Activated gamma-delta T cell treated with anti-CD3 and anti-CD28 coated beads, Interleukin-2, amount 50 U/mL, for 16 hours (primary cell): ENCODE measurements at places on chromosomes 4 and X.

GRCh38 chrX:119880076-119880475 is 8.4 kb downstream of the NDUFA1 start:
- DNase-seq = no peak

- no peak for DNase-seq
These were observed 73.3 kb downstream of the FRYL start for GRCh38 chr4:48706736-48707135.

DNA sequence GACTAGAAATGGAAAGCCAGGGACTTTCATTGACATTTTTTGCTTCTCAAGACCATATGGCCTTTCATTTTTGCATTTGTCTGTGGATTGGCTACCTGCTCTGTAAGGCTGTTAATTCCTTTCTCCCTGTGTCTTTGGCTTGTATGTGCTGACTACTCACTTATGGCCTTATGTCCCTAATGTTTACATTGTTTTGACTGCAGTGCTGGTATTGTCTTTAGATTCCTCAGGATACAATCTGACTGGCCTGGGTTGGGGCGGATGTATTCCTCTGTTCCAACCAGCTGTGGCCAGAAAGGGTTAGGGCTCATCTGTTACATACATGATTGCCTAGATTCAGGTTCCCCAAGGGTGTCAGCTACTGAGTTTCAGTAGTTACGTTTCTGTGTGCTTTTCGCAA is 108.1 kb downstream of the RAPGEF2 start:
- no peak for DNase-seq

GRCh38 chr4:165133150-165133549 is 20.5 kb upstream of the TMEM192 start:
- no peak for DNase-seq

GRCh38 chr4:55356991-55357461 is 11.0 kb downstream of the SRD5A3 start:
- no peak for DNase-seq

GRCh38 chrX:107669885-107670628 is 41.7 kb downstream of the PRPS1 start:
- DNase-seq = no peak

DNA sequence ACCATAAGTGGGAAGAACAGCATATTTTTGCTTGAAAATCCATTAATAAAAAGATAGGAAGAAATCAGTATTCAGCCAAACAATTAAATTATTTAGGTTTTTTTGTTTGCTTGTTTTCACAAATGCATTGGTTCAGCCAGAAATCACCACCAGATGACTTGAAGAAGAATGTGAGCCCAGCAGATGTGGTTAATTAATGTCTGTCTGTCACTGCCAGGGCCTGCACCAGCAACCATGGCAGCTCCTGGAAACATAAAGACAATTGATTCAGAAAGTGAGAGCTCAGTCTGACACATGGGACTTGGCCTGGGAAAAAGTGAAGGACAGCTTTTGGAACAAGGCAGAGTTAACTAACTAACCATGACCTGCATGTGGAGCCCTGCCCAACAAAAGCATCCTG is 74.0 kb downstream of the MAOB start:
- DNase-seq = no peak

GRCh38 chrX:45358392-45358791 is 157.7 kb upstream of the DIPK2B start:
- DNase-seq = no peak

DNA sequence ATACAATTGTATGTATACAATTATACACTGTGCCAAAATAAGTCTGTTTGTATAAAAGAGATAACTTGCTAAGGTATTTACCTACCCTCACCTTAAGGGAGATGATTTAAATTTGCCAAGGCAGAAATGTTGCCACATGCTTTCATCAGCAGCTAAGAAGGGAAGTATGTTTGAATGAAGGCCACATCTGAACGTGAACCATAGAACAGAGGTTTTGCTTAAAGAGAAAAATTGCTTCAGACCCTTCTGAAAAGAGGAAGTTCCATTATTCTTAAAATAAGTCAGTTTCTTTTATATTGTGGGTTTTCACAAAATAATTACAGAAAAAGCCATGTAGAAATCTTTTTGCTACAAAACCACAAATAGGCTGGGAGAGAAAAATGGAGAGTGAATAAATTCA is 621.5 kb upstream of the HTR2C start:
- no peak for DNase-seq

- no peak for DNase-seq
These were observed 37.8 kb downstream of the NALF2 start for GRCh38 chrX:69541956-69542355.

GRCh38 chr4:148510211-148510610 is 68.0 kb upstream of the NR3C2 start:
- no peak for DNase-seq

- DNase-seq = no peak
These were observed 210.6 kb downstream of the CCNG2 start for GRCh38 chr4:77367638-77368037.

- peak; percentile 35 for DNase-seq
These were observed at the start of gene TSPAN6 for GRCh38 chrX:100636321-100636991. TSS of gene TSPAN6 (minus strand) at chrX:100636806. CDS start at chrX:100636694, 112 bp downstream.

DNA sequence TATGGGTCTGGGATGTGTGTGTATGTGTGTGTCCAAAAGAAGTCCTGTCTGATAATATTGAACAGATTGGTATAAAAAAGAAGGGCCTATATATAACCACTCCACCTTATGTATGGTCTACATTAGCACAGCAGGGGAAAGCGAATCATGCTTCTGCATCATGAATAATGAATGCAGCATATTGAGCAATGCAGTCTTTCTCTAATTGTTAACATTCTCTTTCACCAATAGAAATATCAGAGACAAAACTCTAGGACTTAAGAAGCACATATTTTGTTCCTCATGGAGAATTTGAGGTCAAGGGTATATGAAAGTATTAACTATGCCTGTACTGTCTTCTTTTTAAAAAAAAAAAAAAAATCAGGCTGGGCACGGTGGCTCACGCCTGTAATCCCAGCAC is 264.3 kb upstream of the NOCT start:
- DNase-seq = no peak

DNA sequence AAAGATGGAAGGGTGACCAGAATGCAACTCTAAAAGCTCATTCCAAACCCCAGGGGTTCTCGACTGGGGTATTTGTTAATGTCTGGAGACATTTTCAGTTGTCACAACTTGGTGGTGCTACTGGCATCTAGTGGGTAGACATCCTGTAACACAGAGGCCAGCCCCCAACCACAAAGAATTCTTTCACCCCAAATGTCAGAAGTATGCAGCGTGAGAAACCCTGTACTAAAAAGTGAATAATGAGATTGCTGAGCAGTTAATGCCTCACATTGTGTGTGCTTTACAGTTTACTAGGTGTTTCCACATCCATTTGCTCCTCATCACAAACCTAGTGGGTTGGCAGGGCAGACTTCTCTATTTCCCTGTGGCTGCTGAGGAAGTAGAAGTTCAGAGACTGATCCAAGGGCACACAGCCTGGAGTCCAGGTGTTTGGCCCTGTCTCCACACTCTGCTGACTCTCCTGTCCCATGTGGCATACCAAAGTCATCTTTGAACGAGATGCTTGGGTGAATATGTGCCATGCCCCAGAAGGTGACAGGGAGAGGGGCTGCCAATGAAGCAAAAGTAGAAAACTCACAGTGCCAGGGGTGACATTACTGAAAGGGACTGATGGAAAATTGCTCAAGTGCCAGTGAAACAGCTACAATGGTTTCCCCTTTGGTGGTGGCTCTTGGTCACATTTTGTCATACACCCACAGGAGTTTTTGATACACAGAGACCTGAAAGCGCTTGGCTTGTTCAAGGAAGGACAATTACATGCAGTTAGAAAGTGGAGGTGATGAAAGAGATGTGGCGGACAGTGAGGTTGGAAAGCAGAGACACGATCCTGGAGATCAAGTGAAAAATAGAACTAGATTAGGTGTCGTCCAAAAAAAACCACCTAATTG is 10.1 kb upstream of the TMEM154 start:
- DNase-seq = no peak

GRCh38 chr4:162115333-162115732 is 48.5 kb downstream of the FSTL5 start:
- no peak for DNase-seq

DNA sequence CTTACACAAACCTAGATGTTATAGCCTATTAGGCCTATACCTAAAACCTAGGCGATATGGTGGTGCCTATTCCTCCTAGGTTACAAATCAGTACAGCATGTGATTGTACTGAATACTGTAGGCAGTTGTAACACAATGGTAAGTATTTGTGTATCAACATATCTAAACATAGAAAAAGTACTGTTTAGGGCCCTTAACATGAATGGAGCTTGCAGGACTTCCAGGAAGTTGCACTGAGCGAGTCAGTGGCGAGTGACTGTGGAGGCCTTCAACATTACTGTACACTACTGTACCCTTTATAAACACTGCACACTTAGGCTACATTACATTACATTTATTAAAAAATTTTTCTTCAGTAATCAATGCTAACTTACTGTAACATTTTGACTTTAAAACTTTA is 37.8 kb downstream of the WWC2 start:
- no peak for DNase-seq

DNA sequence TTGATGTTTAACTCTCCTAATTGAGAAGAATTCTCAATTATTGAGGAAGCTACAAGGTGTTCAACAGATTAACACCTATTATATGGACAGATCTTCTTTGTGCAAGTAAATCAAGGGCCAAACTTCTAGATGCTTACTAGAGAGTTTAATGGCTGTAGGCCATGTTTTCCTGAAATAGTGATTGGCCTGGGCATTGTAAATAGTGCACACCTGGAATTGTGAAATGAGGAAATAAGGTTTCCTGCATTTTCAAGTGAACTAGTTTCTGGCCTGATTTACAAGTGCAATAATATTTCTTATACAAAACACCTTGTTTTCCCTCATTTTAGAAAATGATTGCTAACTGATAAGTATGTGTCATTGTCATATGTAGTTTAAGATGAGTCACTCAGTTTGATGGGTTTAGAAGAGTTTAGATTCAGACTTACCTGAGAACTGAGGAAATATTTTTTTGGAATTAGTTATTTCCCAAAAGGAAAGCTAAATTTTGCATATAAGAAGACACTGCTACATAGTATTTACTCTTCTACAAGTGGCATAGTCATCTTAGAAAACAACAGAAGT is 21.2 kb downstream of the AFF1 start:
- no peak for DNase-seq

DNA sequence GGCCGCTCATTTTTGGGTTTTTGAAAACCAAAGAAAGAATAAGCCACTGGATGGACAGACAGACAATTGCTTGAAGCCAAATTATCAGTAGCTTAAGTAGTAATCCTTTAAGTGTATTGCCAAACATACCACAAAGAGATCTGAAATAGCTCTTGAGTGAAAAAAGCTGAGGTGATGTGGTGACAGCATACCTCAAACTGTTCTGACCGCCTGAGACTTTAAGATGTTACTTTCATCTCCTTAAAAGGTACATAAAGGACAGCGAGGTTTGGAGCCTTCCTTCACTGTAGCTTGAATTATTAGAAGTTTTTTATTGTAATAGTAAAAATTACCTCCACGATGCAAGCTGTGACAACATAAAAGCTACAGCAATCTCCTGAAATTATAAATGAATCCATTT is 271.5 kb upstream of the FAM241A start:
- DNase-seq = no peak

- DNase-seq = no peak
These were observed 63.0 kb upstream of the ENPP6 start for GRCh38 chr4:184280591-184281071.

DNA sequence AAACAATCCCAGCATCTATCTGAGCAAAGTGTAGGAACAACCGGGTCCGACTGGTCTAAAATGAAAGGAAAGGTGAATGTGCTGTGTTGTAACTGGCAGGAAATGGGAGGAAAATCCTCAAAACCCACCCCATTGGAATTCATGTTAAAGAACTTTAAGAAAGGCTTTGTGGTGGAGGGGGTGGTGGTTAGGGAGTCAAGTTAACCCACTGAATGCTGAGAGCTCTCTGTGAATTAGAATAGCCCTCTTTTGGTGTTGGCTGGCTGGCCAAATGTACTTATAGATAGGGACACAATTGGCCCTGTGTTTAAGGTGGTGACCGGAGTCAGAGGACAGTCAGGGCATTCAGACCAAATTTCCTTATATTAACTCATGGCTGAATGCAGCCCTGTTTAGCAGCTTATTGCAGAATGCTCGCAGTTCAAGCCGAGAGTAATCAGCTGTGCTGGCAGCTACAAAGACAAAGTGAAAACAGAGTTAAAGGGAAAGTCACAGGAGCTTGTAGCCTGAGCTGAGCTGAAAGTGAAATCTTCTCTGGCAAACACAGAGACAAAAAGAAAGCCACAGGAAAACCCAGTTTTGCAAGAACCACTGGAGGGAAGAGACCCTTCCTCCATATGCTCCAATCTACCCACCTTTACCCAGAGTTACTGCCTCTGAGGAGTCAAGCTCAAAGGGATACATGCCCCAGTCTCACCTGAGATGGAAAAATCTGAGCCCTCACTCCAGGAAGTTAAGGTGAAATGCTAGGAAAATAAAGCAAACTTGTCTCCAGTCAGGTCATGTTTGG is 38.5 kb upstream of the UGT2B7 start:
- DNase-seq = no peak

DNA sequence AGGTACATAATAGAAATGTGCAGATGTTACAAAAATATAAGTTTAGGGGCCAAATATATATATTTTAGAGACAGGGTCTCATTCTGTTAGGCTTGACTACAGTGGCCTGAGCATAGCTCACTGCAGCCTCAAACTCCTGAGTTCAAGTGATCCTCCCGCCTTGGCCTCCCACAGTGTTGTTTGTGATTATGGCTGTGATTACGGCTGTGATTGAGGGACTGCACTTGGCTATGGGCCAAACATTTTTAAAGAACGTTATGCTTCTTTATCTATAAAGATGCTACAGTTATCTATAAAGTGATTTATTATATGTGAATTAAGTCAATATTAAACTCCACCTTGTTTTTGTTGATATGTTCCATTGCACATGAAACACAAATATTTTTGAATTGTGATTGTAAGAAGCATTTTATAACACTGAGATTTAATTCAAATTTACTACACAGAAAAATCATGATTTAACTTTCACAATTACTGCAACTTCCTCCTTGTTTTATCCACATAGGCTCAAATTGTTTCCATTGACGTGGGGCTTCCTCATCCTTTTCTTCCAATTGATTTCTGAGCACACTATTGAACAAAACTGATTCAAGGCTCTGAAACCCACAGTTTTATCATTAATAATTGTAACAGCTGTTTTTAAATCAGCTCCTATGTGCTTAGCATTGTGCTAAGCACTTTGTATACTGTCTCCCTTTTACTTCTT is 68.4 kb upstream of the BMPR1B start:
- no peak for DNase-seq

- no peak for DNase-seq
These were observed 647.4 kb upstream of the GALNT7 start for GRCh38 chr4:172521248-172521647.

DNA sequence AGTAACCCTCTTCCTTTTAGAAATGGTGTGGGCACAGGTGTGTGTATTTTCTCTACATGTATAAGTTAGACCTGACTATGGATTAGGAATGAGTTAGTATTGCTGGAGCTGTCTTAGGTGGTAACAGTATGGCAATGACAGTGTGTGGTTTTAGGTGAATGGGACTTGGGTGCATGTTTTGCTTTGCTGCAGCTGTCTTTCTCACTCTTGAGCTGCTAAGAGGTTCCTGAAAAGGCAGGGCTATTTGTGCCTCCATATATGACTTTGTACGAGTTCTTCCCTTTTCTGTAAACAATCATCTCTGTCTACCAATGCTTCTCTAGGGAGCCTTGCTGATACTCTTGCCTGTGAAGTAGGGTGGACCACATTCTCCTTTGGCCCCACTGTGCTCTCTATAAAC is 234.8 kb upstream of the HHIP start:
- no peak for DNase-seq
